H7 (cell line): ENCODE measurements at places on chromosomes 1 and 21. TPM values are rescaled to one million over a fixed set of nuclear protein-coding genes. Genes with fewer than 3 reads are reported as not detected.

DNA sequence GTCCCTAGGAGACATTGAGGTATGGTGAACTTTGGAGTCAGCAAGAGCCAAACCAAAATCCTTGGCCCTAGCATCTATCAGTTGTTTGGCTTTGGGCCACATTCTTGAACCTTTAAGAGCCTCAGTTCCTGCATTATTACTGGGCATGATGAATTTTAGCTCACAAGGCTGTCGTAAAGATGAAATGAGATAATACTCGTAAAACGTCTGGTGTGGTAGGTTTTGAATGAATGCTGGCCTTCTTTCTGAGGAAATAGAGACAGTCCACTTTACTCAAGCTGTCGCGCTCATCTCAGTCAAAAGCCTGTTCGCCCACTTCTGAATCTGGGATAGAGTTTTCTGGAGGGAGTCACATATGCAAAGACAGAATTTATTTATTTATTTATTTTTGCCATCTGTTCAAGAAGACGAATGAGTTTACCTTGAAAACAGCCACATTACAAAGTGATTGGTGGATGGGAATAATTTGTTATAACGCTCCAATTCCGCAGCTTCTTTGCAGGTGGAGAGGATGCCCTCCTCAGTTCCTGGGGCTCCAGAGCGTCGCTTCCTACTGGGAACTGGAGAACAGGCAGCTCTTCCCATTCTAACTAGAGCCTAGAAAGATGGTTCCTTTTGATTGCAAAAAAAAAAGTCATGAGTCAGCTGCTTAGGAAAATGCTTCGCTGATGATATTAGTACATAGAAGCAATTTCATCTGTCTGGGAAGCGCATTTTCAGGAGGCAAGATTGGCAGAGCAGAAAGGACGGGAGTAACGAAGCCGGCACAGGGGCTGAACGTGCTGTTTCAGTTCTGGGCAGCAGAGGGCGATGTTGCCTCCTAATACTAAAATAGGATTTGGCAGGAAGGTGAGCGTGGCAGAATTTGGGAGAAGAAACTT is 49.9 kb upstream of the CYP2J2 start:
- peak; percentile 65 for DNase-seq

DNA sequence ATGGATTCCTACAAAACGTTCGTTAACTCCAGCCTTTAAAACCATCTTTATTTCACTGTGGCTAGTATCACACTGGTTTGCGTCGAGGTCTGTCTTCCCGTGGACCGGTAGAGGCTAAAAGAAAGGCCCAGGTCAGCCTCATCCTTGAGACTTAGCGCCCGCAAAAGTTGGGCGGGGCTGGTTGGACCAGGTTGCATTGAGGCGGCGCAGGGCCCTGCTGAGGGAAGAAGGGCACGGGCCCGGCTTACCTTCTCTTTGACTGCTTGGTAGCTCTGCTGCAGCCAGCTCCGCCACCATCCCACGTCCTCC is 455 bp downstream of the BSDC1 start:
- DNase-seq, result peak; percentile 76

- DNase-seq, result peak; percentile 85
These were observed 6.8 kb downstream of the TPRG1L start for GRCh38 chr1:3631320-3632260.

DNA sequence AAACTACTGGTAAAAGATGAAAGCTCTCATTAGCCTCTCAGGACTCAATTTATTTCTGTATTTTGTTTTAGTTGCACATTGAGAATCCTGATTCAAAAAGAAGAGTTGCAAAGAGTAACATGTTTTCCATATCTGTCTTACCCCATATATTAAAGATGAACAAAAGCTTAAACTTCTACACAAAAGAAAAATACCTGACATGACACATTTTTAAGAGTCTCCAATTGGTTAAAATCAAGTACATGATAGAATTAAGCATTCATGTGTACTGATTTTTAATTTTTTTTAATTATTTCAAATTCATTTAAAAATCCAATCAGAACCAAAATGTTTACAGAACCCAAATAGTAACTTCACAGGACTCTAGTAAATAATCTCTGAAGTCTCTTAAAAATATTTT is 72.0 kb downstream of the FOXJ3 start:
- DNase-seq, result no peak

GRCh38 chr1:213492161-213493041 is 441.4 kb downstream of the RPS6KC1 start:
- DNase-seq, result no peak

GRCh38 chr1:47388891-47389238 is 27.2 kb upstream of the FOXE3 start:
- peak; percentile 81 for DNase-seq

- no peak for DNase-seq
These were observed 81.5 kb downstream of the SYT2 start for GRCh38 chr1:202628646-202629215.

GRCh38 chr1:1344655-1345361 is 4.4 kb downstream of the DVL1 start:
- DNase-seq, result peak; percentile 91

- DNase-seq, result no peak
These were observed 107.3 kb downstream of the DUSP10 start for GRCh38 chr1:221634606-221635005.

GRCh38 chr1:67604778-67605177 is 80.2 kb upstream of the GADD45A start:
- DNase-seq, result no peak

DNA sequence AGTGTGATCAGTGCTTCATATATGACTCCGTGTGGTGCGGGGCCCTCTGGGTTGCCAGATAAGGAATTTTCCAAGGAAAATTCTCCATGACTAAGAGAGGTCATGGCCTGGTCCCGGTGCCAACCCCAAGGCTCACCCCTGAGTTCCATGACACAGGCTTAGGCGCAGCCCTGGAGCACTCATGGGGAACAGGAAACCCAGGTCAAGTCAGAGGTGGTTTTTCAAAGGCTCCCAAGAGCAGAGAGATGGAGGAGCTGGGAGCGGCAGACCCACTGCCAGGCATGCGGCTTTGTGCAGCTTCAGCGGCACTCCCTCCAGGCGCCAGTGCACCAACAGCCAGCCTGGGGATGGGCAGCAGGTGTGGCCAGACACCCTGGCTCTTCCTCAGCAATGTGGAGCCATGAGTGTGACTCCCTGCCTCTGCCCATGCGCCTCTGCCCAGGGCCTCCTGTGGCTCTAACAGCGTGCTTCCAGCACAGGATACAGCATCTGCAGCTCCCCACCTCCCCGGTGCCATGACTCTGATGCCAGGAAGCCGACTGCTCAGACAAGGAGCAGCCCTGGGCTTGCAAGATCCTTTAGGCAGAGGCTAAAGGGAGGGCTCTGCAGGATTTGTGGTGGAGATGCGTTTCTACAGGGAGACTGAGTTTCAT is 47.3 kb downstream of the GPR161 start:
- no peak for DNase-seq

GRCh38 chr1:193321242-193321840 is 134.9 kb upstream of the B3GALT2 start:
- DNase-seq, result no peak

- no peak for DNase-seq
These were observed 4.7 kb upstream of the G0S2 start for GRCh38 chr1:209670441-209671082.

DNA sequence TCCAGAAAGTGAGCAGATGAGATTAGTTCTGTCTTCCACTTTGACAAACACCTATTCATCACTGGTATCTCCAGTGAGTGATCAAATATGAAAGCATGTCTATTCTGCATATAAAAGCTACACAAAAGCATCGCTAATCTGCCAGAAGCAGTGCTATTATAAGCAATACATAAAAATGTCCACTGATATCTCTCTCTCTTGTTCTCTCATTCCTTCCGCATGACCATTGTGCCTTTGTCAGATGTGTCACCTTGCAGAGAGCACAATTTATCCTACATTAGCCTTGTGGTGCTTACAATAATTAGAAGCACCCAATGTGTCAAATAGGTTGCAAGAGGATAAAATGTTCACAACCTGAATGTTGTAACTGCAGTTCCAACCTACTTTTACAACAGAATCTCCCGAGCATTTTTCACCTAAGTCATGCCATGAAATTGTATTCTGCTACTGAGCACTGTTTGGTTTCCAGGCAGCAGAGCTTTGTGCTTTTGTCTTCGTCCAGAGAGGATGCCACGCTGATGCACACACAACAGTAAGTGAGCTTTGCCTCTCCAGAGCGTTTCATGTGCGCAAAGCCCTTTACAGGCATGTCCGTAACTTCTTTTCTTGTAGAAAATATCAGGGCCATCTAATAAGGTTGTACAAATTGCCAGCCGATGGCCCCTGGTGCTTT is 198.7 kb upstream of the PLD5 start:
- no peak for DNase-seq

GRCh38 chr1:162033428-162033827 is 9.8 kb upstream of the OLFML2B start:
- DNase-seq, result no peak

DNA sequence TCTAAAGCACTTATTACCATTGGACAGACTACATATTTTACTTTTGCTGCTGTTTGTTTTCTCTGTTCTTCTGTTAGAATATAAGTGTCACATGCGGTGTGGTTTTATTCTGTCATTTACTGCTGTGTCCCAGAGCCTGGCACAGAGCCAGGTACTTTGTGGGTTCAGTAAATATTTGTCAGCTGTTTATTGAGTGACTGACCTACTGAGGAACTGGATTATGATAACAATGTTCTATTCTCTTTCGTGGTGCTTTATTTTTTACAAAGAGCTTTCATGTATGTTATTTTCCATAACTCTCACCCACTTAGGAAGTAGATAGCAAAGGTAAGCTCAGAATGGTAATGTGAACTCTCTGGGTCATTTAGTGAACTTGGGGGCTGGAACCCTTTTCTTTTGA is 118.8 kb downstream of the RWDD3 start:
- DNase-seq, result no peak

DNA sequence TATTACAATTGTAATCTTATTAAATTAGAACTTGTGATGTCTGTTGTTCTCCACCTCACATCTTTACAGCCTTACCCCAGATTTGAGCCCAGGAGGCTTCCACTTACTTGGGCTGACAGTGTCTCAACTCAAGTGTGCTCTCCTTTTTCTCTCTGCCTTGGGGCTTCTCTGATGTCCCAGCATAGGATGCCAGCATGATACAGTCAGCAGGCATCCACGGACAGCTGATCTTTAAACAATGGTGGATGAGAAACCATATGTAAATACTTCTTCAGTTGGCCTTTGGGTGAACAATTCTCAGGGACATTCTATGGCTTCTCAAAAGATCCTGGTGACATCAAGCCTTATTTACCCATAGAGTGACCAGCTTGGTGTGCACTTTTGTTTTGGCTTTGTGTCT is 107.6 kb upstream of the GORAB start:
- DNase-seq, result no peak

The INAVA gene
- total RNA-seq, result 44.5 and 53.8 TPM in 2 replicates

The C1orf210 gene
- 1.5 and 2.0 TPM in 2 replicates for total RNA-seq

The FMO5 gene
- 5.0 and 6.3 TPM in 2 replicates for total RNA-seq

The CHIA gene
- not detected in 2 replicates for total RNA-seq

The LCE1B gene
- not detected in 2 replicates for total RNA-seq

The OR2AK2 gene
- total RNA-seq, result not detected in 2 replicates

The C1orf35 gene
- total RNA-seq, result 38.9 and 45.7 TPM in 2 replicates

The ETV3L gene
- 0.74 and 1.1 TPM in 2 replicates for total RNA-seq

The DMBX1 gene
- total RNA-seq, result 4.2 and 5.4 TPM in 2 replicates

The CLCA1 gene
- not detected in 2 replicates for total RNA-seq
